Activated naive CD4-positive, alpha-beta T cell treated with Interleukin-2 at 50 U/mL for 16 hours (primary cell): ENCODE measurements at places on chromosomes 2 and 18.

DNA sequence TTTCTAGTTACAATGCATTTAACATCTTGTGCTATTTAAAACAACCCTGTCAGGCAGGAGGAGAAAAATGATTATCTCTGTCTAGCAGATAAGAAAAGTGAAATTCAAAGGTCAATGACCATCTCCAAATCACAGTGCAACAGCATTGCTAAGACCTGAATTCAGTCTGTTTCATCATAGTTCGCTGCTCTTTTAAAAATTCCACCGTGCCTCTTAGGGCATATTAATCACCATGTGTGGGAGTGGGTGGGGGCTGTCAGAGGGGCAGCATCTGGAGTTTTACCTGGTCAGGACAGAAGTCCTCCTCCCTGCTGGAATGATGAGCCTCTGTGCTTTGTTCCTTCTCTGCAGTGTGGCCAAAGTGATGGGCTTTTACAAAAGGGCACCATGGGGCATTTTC, 418.7 kb upstream of the RGPD4 start:
- DNase-seq: no peak

DNA sequence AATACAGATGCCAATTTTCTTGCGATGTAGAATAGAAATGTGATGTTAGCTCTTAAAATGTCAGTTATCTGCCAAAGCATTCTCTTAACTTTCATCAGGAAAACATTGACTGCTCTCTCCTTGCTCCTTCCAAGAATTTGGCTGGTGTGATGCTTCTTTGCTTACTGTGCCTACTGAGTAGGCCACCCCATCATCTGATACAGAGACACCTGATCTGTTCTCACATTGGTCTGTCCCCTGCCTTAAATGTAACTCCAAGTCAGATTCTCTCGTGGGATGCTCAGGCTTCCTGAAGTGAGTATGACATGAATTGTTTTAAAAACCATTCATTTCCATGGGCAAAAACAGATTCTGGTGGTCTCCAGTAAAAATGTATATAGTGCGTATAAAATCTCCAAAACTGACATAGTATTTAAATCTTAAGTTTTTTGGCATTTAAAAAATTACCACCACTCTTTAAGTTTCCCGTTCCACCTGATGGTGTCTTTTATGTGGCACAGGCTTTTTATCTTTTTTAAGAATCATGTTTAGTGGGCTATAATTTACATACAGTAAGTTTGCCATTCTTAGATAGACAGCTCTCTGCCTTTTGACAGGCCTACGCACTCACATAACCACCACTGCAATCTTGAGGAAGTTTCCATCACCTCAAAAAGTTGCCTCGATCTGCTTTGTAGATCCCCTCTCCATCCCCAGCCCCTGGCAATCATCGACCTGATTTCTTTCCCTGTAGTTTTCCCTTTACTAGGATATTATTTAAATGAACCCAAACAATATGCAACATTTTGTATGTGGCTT, 36.6 kb downstream of the UBE2F start:
- DNase-seq: peak; percentile 15

- no peak for DNase-seq
Observed at GRCh38 chr2:133849341-133849740, 281.1 kb upstream of the NCKAP5 start.

- no peak for DNase-seq
Observed at GRCh38 chr2:143241403-143242088, 112.3 kb downstream of the ARHGAP15 start.

DNA sequence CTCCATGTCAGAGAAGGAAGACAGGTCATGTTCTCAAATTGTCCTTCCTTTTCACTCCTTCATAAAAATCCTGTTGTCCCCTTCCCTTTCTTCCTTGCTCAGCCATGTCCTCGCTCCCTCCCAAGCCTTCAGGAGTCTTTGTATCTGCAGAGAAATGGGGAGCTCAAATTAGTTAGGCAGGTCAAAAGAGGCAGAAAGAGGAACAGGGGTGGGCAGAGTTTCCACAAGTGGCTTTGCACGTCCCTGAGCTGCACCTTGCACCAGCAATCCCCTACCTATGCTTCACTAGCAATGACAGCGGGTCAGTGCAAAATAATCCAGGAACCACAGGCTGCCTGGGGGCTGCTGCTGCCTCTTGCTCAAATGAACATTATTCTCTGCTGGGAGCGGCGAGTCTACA, 152.1 kb upstream of the ITGA6 start:
- DNase-seq: no peak

DNA sequence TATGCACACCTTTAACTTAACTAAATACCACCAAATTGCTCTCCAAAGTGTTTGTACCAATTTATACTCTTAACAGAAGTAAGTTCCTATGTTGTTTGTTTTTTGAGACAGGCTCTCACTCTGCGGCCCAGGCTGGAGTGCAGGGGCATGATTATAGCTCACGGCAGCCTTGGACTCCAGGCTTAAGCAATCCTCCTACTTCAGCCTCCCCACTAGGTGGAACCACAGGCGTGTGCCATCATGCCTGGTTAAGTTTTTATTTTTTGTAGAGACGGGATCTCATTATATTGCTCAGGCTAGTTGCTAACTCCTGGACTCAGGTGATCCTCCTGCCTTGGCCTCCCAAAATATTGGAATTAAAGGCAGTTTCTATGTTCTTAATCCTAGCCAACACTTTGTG, 13.1 kb upstream of the NAB1 start:
- peak; percentile 11 for DNase-seq

- no peak for DNase-seq
Observed at GRCh38 chr2:176138923-176139660, 9.6 kb downstream of the HOXD8 start.

GRCh38 chr2:39781697-39782096, 2.6 kb upstream of the THUMPD2 start:
- no peak for DNase-seq

GRCh38 chr2:128323555-128323931, 4.9 kb upstream of the HS6ST1 start:
- no peak for DNase-seq

DNA sequence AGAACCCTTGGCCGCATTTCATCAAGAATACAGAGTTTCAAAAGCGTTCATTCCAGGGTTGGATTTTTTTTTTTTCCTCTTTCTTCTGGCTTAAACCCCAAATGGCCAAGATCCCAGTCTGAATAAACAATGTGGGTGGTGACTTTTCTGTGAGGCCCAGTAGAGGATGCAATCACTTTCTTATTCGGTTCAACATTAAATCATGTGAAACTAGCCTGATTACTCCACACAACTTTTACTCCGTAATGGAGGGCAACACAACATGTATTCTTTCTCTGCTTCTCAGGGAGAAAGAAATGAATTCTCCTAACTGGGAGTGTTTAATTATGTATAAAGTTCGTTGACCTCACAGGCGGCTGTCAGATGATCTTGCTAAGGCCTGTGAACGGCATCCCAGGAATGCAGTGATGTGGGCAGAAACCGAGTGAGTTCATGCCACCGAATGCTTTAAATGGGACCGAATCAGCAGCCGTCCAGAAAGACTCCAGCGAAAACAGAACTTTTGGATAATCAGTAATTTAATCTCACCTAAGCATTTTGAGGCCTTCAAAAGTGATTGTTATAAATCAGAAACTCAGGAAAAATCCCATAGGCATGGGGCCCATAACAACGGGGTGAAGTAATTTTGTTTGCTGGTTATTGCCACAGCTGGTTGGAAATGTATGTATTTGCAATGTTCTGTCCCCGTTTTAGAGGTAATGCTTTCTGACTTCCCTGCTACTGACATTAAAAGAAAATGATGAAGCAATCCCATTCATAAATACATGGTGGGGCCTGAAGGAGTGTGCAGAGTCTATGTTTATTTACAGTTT, 81.5 kb downstream of the BCL2 start:
- no peak for DNase-seq

- no peak for DNase-seq
Observed at GRCh38 chr2:199364153-199364552, 93.6 kb downstream of the SATB2 start.

DNA sequence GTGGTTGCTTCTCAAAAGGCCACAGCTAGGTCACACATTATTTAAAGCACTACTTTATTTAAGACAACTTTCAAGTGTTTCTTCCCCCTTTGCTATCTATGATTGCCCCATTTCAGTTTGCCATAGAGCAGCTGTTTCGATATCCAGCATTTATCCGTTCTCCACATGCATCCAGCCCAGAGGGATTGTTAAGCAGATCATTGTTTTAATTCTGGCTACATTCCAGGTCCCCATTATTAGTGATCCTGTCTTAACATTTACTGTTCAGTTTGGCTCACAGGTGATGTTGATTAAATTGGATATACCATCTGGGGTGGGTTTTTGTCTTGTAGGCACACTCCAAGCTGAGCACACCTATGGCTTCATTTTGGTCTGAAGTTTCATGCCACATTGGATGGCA, 638.7 kb downstream of the ZEB2 start:
- DNase-seq: no peak

GRCh38 chr2:137872577-137872976, 91.7 kb upstream of the HNMT start:
- no peak for DNase-seq

GRCh38 chr18:840516-840915, 28.5 kb upstream of the YES1 start:
- no peak for DNase-seq

DNA sequence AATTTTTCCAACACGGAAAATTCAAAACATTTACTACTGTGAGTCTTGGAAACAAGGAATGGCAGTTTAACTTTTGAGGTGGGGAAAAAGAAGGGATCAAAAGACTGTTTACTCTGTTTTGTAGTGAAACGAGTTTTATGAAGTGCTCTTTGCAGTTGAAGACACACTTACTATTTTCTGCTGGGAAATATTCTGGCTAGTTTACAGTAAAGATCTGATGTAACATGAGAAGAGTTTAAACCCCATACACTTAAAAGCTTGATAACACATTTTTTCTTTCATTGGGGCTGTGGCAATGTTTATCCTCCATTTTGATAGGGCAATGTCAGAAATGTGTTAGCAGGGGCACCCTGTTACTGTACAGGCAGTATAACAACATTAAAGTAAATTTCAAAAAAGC, 124.9 kb upstream of the SMAD7 start:
- DNase-seq: no peak

DNA sequence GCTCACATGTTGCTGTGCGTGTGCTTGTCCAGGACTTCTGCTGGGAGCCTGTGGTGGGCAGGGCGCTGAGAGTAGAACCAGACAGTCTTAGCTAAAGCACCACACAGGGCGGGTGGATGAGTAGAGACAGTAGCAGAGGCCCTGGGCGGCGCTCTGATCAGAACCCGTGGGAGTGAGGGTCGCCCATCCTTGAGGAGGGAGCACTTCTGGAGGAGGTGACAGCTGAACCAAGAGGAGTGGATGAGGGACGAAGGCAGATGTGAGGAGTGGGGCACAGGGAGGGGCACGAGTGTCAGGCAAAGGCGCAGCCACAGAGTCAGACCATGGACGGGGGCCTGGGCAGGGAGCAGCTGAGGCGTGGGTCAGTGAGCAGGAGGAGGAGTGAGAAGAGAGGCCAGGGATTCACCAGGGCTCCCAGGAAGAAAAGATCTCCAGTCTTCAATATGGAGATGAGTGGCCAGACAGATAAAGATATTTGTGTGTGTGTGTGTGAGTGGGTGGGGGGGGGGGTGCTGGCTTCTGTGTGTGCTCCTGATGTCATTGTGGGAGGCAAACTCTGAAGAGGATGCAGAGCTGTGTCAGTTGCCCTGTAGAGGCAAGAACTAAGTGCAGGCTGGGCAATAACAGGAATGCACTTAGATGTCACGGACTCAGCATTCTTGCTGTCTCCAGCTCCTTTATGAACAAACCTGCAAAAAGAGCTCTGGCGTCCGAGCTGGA, 79.6 kb downstream of the TPO start:
- DNase-seq: no peak

DNA sequence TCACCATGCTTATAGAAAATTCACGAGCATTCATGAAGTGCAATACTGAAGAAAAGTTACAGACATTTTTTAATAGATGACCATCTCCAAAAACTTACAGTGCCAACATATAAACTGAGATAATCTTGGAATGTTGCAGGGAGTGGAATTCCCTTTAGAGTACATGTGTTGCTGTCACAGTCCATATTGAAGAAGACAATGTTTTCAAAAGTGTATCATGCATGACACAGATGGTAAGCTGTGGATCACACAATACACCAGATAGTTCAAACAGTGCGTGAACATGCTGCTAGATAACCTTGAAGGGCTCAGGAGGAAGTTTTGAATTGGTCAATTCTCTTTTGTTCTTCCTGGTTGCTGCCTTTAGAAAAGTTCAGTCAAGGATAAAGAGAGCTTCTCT, 1644.3 kb upstream of the NXPH2 start:
- DNase-seq: no peak
